ENCODE measurements at places on chromosomes 16 and 17.

DNA sequence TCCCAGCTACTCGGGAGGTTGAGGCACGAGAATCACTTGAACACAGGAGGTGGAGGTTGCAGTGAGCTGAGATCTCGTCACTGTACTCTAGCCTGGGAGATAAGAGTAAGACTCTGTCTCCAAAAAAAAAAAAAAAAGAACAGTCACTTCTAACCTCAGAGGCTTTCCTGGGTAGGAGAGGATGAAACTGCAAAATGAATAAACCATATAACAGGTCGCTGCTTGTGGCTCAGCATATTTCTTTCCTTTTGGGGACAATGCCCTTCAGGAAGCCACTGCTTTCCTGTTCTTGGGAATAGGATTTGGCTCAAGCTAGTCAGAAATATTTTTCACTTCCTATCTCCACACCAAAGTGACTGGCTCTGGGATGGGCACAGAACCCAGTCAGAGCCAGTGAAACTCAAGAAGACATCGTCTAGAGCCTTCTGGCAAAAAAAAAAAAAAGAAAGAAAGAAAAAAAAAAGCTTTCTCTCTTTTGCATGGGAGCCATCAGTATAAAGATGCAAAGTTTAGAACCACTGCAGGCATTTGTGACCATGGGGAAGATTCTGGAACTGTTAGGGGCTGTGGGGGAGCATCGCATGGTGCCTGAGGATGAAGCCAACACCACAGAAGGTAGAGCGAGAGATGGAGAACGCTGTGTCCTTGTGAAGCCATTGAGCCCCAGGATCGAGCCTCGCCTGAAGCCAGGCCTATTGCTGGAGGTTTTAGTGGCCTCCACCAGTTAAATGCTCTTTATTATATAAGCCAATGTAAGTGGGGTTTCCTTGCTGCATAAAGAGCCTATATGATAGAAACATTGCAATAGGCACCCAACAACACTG lies 71.8 kb upstream of the MRTFB start:
- peak; percentile 31 for DNase-seq

- no peak for DNase-seq
Measured at GRCh38 chr16:1953734-1954133, 755 bp downstream of the RPL3L start.

- DNase-seq = peak; percentile 69
Measured at GRCh38 chr17:4986403-4986802, 1.1 kb downstream of the CAMTA2 start.

- DNase-seq = no peak
Measured at GRCh38 chr17:81676906-81677305, 6.7 kb downstream of the ARL16 start.

GRCh38 chr16:83994087-83994486 lies 26.0 kb downstream of the NECAB2 start:
- no peak for DNase-seq

DNA sequence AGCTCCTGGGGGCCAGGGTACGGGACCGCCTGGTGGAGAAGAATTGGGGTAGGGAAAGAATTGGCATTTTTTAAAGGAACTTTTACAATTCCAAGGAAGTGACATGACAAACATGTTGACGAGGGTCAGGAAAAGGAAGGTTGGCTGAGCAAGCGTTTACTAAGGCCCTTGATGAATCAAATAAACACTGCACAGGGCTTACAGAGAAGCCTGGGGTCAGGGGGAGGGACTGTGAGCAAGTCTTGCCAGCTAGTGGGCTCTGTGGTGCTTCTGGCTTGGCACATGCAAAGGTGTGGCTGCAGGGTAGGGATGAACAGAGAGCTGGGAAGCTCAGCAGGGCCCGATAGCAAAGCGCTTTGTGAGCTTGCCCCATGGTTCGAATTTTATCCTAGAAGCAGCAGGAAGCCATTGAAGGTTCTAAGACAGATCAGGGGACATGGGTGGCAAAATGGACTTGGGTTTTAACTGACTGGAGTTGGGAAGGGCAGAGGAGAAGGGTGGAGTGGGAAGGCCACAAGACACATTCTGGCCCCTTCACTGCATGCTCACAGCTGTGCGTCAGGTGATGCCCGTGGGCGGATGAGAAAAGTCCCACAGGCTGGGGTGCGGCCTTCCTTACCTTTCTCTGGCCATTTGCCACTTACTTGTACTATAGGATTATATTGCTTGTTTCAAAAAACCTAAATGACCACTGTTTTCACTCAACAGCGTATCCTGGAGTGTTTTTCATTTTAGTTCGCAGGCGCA lies 117.8 kb downstream of the SOCS1 start:
- DNase-seq = peak; percentile 53

GRCh38 chr17:49946964-49947584 lies 21.9 kb upstream of the DLX4 start:
- DNase-seq = no peak

DNA sequence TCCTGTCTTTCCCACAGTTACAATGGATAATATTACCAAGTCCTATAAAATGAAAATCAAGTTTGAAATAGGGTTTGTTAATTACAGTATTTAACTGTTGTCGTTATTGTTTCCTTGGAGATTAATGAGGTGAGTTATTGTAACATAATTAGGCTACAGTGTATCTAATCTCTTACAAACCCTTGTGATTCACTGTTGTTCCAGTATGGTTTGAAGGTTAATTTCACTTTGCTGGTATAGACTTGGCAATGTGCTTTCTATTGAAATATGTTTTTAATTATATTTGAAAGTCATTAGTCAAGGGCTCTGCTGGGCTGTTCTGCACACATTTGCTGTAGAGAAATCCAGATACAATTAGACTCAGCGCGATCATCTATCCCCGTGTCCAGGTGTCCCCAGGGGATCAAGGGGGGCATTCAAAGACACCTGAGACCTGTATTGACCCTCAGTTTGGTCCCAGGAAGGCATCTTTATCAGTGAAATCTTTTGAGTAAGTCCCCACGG lies 624.6 kb upstream of the EEF2KMT start:
- DNase-seq = no peak

DNA sequence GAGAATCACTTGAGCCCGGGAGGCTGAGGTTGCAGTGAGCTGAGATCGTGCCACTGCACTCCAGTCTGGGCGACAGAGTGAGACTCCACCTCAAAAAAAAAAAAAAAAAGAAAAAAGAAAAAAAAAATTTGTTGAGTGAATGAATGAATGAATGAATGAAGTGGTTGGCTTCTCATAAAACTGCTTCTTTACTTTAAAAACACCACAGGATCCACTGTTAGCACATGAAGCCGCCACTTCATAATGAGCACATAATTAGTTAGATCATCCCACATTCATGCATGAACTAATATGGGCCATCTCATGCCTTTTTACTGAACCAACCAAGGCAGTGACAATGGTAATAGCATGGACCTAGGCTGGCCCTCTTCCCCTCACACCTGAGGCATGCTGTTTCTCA lies 135.0 kb upstream of the XYLT1 start:
- DNase-seq = no peak

DNA sequence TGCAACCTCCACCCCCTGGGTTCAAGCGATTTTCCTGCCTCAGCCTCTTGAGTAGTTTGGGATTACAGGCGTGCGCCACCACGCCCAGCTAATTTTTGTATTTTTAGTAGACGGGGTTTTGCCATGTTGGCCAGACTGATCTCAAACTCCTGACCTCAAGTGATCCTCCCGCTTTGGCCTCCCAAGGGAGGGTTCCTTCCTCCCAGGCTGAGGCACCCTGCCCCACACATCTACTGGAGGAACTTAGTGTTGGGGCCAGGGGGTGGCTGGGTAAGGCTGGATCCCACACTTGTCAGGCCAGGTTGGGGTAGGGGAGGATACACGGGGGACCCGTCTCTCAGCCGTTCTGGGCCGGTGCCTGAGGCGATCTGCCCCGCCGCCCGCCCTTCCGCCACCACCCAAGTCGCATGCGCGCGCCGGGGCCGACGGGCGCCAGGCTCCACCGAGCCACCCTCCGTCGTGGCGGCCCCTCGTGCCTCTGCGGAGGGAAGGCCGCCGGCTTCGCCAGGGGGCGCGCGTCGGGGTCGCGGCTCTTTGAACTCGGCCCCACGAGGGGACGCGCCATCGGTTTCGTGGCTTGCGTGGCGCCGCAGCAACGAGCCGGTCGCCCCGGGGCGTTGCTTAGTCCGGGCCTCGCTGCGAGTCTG lies 15.9 kb downstream of the GRB7 start:
- no peak for DNase-seq

GRCh38 chr17:29838961-29839360 lies 91.1 kb downstream of the SSH2 start:
- no peak for DNase-seq

- no peak for DNase-seq
Measured at GRCh38 chr16:50530277-50531236, 17.6 kb upstream of the NKD1 start.

DNA sequence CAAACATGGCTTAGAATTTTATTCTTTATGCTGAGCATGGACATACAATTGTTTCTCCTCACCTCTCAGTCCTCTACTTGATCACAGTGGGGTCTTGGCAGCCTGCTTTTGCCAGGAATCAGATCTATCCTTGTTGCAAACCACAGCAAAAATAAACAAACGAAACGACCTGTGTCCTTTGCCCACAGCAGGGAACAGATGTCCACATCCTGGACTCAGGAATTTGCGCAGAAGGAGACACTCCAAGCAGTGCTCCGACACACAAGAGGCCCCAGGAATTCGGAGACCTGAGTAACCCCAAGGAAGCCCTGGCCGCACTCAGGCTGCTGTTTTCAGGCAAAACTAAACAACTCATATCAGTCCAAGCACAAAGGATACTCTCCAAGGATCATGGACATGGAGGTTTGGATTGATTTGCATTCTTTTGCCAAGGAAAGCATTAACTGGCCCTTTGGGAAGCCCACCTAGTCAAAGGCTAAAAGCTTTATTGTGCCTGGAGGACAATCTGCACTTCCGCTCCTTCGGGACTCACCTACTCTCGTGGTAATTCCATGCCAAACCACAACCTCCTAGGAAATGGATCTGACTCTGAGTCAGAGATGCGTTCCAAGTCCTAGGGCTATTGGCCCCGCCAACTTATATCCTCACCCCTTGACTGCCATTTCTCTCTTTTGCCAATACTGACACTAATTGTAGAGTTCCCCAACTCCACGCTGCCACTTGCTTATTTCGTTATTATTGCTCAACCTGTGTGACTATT lies 271.1 kb upstream of the CDH11 start:
- no peak for DNase-seq

DNA sequence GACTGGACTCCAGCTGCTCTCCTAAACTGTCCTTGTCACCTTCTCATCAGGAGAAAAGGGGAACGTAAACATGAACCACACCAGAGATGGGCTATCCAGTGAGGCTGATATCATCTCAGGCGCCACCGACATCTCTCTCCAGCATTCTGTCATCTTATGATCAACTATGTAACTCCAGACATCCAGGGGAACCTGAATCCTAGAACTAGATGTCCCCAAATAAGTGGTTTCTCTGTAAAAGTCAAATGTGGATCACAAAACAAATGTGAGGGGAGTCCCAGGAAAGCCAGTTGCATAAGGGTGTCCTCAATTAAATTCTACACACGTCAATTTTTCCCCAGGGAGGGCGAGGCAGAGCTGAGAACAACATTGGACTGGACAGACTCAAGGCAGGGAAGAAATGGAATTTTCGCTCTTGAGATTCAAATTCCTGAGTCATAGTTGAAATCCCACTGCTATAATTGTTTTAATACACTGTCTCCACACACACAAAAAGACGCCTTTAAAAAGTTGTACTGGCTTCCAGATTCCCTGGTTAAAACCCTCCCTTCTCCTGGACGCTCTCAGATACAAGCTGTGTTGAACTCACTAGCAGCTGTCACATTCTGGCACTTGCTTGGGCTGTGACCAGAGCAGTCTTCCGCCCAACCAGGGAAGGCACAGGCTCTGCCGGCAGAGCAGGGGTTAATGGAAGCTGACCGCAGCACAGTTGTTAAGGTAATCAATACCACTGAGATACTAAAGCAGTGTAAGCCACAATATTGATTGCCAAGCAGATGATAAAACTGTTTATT lies 62.6 kb downstream of the ZFHX3 start:
- no peak for DNase-seq

GRCh38 chr16:31700200-31700529 lies 172.5 kb downstream of the AHSP start:
- peak; percentile 40 for DNase-seq

DNA sequence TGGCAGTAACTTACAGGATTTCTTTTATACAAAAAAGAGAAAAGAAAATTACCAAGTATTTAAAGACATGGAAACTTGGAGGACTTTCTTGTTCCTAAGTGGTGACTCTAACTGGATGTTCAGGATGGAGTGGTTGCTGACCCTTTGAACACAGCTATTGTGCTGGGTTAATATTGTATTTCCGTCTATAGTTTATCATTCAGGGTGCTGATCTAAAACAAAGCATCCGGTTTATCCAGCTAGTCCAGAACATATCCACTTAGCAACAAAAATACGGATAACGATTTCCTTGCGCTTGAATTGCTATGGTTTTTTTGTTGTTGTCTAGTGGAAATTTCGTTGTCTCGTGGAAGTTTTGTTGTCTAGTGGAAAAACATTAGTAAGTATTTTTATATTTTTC lies 38.2 kb downstream of the SNTB2 start:
- peak; percentile 99 for DNase-seq

GRCh38 chr17:29956225-29956624 lies 14.8 kb downstream of the EFCAB5 start:
- DNase-seq = no peak

DNA sequence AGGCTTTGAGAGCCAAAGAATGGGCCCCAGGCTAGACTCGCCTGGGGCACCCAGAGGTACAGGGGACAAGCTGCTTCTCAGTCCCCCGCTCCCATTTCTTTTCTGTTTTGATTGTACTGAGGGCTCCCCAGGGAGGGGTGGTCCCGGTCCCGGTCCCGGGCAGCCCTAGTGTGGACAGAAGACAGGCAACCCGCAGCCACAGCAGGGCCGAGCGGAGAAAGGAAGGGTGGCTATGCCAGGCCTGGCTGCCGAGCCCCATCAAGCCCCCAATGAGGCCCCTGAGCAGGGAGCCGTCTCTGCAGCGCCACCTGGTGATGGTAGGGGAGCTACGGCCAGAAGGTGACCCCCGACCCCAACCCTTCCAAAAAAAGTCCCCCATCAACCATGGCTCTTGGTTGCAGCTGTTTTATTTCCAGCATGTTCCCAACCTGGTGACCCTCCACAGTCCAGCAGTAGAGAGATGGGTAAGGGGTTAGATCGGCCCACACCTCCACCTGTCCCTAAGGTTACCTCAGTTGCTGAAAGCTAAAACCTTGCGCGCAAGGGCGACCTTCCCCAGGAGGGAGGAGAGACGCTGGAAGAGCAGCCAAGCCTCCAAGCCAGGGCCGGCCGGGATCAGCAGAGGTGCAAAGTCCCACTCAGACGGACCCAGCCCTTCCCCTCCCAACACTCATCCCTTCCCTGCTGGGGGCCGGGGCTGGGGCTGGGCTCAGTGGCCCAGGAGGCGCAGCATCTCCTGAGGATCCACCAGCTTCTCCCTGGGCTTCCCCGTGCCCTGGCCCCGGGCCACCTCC lies 2.6 kb upstream of the GRIN2C start:
- DNase-seq = peak; percentile 52

GRCh38 chr16:15529673-15530072 lies 95.3 kb downstream of the BMERB1 start:
- no peak for DNase-seq

- DNase-seq = no peak
Measured at GRCh38 chr16:3698941-3699340, 18.4 kb downstream of the TRAP1 start.

GRCh38 chr16:83441517-83441916 lies 366.3 kb upstream of the HSBP1 start:
- DNase-seq = peak; percentile 55

GRCh38 chr17:32660496-32660985 lies 173.7 kb downstream of the CDK5R1 start:
- DNase-seq = no peak

Measured in dermis microvascular lymphatic vessel endothelial cell (primary cell).